ENCODE measurements at places on chromosomes 1 and 21. TPM values are rescaled to one million over a fixed set of nuclear protein-coding genes. Genes with fewer than 3 reads are reported as not detected.

DNA sequence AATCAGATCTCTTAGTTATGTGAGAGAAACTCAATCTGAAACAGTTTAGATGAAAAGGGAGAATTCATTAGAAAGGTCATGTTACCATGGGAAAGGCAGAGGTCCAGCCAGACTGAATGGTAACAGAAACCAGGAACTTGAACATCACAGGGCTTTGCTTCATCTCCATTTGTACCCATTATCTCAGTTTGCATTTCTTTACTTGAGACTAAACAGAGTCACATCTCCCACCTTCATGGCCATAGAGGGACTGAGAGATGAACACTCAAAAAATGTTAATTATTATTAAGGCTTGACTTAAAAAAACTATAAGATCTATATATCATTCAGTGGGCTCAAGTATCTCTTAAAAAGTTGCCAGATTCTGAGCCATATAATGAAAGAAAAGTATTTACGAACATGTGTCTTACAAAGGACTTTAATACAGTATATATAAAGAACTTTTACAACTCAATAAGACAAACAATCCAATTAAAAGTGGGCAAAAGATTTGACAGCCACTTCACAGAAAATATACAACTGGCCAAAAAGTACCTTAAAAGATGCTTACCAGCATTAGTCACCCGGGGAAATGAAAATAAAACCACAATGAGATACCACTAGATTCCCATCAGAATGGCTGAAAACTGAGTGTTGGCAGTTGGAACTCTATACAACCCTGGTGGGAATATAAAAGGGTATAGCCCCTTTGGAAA is 13.2 kb downstream of the KYAT3 start:
- DNase-seq = no peak

DNA sequence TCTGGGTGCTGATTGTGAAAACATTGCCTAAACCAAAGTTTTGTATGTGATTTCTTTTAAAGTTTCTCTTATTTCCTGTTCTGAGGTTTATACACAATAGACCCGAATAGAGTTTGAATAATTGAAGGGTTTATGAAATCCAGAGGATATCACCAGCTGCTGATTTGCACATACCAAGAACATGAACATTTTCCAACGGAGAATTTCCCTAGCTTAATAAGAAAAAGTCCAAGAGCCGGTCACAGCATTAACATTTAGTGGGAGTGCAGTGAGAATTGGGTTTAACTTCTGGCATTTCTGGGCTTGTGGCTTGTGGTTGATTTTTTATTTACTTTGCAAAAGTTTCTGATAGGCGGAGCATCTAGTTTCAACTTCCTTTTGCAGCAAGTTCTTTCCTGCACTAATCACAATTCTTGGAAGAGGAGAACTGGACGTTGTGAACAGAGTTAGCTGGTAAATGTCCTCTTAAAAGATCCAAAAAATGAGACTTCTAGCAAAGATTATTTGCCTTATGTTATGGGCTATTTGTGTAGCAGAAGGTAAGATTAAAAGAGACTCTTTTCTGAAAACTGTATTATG is at the start of gene CFH:
Gene CFH (plus strand): TSS at position 407 of the 579 bp plus-strand sequence. CDS start 75 bp downstream, at position 482.
- DNase-seq = peak; percentile 6

GRCh38 chr1:59502009-59502691 is 205.3 kb downstream of the FGGY start:
- DNase-seq = no peak

The KLHL20 gene
- total RNA-seq = 43.7 TPM

The NCAM2 gene
- 2.5 TPM for total RNA-seq

The LHX4 gene
- not detected for total RNA-seq

DNA sequence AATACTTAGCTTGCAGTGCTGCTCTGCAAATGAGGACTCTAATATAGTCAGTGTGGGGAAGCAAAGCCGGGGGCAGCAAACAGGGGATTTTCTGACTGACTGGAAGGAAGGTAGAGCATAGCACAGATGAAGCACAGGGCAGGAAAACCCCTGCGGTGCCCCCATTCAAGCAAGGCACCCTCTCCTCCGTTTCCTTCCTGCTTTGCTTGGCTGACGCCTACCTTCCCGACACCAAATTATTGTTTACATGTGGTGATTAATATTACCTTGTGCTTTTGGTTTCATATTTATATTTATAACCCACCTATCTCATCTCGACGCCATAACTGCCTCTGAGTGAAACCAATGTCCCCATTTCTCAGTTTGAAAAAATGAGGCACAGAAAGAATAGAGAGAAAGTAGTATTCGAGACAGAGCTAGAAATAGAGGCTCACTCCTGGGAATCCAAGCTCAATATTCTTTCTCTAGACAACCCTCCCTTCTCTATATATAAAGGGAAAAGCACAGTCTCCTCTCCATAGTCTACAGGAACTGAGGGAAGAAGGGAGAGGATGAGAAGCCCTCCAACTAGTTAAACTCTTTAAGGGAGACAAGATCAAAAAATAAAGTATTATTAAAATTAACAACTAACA is 41.3 kb downstream of the PIK3C2B start:
- no peak for DNase-seq

- DNase-seq = no peak
These were observed 106.6 kb upstream of the POU3F1 start for GRCh38 chr1:38153066-38153777.

DNA sequence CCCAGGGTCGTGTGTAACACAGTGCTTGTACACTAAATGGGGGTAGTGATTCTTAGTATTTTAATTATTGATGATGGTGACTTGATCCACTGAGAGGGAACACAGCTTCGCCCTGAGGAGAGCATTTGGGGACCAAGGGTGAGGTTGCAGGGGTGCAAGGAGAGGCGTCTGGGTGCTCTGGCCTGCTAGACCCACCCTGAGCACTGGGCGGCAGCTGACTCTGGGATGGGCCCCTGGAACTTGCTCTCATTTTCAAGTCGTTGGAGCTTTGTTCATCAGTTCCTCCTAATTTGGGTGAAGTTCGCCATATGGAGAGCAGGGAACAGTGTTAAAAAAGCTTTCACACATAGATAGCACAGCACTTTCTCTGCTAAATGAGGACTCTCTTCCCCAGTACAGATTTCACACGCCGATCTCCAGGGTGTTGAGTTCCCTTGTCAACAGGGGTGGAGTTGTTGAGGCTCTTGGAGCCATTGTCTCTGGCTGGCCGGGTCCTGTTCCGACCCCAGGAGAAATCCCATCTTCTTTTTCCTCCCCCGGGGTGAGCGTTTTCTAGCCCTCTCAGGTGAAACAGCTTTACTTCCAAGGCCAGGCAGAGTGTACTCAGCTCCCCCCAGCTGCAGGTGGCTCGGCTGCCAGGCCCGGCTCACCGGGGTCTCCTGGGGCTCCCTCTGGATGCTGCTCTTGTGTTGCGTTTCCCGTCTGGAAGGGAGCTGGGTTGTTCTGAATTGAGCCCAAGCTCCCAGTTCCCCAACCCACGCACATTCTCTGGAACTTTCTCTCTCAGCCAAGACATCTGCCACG is 367.4 kb downstream of the RPS6KC1 start:
- no peak for DNase-seq

GRCh38 chr1:154992721-154993571 is 440 bp upstream of the LENEP start:
- DNase-seq = no peak

- no peak for DNase-seq
These were observed 76.0 kb upstream of the EDN2 start for GRCh38 chr1:41560496-41560895.

The SDE2 gene
- 16.3 TPM for total RNA-seq

GRCh38 chr1:111234258-111234657 is 6.7 kb downstream of the CHI3L2 start:
- peak; percentile 45 for DNase-seq

DNA sequence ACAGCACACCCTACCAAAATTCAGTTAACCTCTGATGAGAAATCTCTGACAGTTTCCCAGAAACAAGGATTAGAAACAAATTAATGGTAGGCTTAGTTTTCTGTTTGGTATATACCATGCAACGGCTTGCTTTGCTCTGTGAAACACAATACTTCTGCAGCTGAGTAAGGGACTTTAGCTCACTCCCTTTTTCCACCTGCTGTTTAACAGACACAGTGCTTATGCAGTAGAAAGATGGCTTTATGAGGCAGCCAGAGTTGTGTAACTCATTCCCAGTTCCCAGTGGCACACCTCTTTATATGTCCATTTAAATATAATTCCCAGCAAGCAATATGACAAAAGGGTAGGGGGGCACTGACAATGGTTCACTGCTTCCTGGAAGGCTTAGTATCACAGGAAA is 124.0 kb downstream of the PIGK start:
- no peak for DNase-seq

DNA sequence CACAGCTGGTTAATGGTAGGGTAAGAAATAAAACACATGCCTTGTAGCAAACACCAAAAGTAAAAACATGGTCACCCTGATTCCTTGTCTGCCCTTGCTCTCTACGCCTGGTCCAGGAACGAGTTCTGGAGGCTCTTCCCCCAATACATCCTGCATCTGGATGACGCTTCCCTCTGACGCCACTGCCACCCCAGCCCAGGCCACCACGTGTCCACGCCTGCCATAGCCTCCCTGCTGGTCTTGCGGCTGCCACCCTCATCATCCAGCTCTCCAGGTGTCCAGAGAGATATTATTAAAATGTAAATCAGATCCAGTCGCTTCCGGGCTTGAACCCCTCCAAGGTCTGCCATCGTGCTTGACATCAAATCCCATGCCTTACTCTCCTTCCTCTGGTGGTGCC is 39.3 kb downstream of the IGSF21 start:
- DNase-seq = no peak

The KIF26B gene
- total RNA-seq = not detected

The BGLAP gene
- not detected for total RNA-seq

The SH2D1B gene
- not detected for total RNA-seq

The HCRTR1 gene
- total RNA-seq = not detected

All from MG63 (cell line).